A172 (cell line): ENCODE measurements at places on chromosomes 12 and 14. TPM values are rescaled to one million over a fixed set of nuclear protein-coding genes. Genes with fewer than 3 reads are reported as not detected.

- DNase-seq, result no peak
These were observed 95.6 kb downstream of the SLC8A3 start for GRCh38 chr14:70093156-70093555.

DNA sequence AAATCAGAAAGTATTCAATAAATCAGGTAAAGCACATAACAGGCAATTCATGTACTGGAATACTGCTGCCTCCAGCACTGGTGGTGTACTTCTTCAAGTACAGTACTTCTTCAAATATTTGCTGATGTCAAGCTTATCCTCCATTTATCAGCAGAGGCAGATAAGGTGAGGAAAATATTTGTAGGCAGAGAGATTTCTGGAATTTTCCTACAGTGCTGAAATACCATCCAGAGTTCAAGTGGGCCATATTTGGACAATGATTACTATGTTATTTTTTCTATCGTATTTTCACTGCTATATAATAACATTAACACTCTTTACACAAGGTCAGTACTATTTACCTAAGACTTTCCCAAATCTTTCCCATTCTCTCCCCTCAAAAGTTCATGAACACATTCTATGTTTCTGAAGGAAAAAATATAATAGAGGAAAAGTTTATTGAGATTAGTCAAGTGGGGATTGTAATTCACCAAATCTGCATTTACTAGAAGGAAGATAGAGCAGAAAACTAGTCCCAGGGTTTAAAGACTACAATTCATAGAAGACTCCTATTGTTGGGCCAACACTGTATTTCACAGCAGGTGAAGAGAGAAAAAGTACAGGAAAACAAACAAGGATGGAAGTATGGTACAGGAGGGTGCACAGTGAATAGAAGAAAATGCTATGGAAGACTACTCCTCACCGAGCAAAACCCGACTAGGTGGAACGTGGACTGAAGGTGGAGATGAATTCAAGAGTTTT lies 141.1 kb downstream of the PAWR start:
- DNase-seq, result peak; percentile 18

GRCh38 chr14:71187633-71188356 lies 280.5 kb downstream of the PCNX1 start:
- no peak for DNase-seq

DNA sequence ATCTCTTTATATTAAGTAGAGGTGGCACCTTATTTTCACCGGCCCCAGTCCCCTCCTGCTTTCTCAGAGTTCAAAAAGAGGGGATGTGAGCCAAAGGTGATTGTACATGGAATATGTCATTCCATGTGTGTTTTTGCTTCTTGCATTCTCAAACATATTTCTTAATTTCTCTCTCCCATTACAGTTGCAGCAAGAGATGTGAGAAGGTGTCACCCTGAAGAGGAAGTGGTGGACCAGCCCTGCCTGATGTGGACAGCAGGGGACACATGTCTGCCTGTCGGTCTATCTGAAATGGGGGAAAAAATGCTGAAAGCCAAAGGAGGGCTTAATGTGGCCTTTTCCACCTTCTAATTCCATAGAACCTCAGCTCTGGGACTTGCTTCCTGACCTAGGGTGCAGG lies 1.9 kb upstream of the FOXN3 start:
- DNase-seq, result no peak

DNA sequence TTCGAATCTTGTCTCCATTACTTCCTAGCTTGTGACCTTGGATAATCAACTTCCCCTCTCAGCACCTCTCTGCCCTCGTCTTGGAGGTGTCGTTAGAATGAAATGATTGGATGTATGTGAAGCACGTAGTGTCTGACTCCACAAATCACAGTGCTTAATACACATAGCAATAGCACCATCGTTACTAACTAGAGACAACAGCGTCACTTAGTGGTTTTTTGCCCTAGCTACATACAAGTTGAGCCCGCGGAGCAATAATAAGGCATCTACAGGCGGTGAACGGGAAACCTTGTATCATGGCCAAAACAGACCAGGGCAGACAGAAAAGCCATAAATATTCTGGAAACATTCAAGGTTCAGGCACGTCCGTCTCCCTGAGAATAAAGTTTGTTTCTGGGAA lies 154.9 kb downstream of the ASCL4 start:
- peak; percentile 54 for DNase-seq

The ADAMTS20 gene
- 0.22 TPM in 1 of 2 replicates, not detected in the other for total RNA-seq

The MAPKAPK5 gene
- 42.6 and 43.8 TPM in 2 replicates for total RNA-seq

The ACRBP gene
- total RNA-seq, result 0.65 TPM in 1 of 2 replicates, not detected in the other

The MTERF2 gene
- 10.2 and 13.6 TPM in 2 replicates for total RNA-seq
